ENCODE measurements at places on chromosomes 5 and 9. TPM values are rescaled to one million over a fixed set of nuclear protein-coding genes. Genes with fewer than 3 reads are reported as not detected.

DNA sequence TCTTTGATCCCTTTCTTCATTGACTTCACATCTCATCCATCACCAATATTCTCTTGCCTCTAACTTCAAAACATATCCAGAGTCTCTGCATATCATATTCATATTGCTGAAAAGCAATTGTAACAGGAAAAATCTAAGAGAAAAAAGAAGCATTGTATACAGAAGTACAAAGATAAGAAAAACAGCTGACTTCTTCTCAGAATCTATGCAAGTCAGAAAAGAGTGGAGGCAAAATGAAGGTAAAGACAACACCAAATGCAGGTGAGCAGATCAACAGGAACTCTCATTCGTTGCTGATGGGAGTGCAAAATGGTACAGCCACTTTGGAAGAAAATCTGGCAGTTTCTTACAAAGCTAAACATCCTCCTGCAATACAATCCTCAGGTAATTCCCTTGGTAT, 155.6 kb downstream of the PHF2 start:
- no peak for DNase-seq

ZNF454 gene
- total RNA-seq: 5.6 TPM

ANXA2R gene
- 4.0 TPM for total RNA-seq

GRCh38 chr5:127136908-127137307, 63.6 kb upstream of the C5orf63 start:
- no peak for DNase-seq

MAN1B1 gene
- total RNA-seq: 70.9 TPM

DNA sequence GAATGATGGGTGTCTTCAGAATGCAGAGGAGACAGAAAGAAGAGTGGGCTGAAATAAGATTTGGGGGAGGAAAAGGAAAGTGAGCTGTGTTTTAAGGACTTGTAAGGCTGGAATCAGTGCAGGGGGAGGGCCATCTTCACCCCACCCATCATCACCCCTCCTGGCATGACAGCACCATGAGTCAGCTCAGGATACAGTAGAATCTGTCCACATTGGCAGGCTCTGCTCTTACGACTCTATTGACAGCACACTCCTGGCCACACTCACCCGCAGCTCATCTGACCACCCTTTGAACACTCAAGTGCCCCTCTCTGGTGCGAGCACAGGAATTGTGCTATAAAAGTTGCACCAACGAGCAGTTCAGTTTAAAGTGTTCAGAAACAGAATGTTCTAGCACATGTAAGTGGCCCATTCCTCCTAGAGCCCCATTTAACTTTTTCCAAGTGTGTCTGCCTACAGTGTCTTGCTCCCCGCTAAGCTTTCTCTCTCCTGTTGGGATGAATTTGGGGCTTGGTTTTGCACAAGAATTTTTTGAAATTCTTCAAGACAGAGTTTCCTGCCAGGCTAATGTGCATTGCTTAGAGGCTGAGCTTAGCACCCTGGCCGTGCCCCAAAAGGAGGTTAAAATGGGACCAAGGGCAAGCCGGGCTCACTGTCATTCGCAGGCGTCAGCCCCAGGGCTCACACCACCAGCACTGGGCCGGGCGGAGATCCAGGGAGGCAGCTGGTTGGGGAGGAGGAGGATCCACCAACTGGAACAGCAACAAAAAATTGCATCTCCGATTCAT, 12.0 kb downstream of the ADRA1B start:
- DNase-seq: peak; percentile 90

DNA sequence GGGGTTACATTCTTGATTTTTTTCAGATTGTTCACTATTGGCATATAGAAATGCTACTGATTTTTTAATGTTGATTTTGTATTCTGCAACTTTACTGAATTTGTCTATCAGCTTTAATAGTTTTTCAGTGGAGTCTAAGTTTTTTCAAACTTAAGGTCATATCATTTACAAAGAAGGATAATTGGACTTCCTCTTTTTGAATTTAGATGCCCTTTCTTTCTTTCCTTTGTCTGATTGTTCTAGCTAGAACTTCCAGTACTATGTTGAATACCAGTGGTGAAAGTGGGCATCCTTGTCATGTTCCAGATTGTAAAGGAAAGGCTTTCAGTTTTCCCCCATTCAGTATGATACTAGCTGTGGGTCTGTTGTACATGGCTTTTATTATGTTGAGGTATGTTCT, 49.3 kb downstream of the SREK1 start:
- DNase-seq: no peak

- no peak for DNase-seq
These were observed 29.5 kb downstream of the GNAQ start for GRCh38 chr9:78001946-78002731.

CCDC180 gene
- total RNA-seq: 14.3 TPM

RASGRF2 gene
- total RNA-seq: 12.0 TPM

- DNase-seq: no peak
These were observed 162.9 kb upstream of the ACOT12 start for GRCh38 chr5:81556809-81557208.

DNA sequence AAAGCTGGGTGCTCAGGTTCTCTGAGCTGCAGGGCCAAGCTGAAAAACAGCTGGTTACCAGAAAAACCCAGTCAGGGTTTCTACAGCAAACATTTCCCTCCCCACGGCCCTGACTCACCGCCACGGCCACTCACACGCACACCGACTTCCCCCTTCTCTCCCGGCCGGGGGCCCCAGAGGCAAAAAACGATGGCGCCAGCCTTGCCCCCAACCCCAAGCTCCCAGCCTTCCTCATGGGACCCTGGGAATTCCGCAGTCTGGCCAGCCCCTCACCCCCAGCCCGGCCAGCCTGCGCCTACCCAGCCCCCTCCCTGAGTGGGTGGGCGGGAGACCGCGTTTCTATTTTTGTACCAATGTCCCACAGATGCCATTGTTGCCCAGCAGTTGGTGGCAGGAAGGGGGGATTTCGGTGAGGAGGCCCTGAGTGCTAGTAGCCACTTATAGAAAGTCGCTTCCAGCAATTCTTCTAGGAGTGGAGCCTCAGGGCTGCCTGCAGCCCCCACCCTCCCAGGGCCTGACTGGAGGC, 18.4 kb downstream of the ENG start:
- DNase-seq: peak; percentile 67

DNA sequence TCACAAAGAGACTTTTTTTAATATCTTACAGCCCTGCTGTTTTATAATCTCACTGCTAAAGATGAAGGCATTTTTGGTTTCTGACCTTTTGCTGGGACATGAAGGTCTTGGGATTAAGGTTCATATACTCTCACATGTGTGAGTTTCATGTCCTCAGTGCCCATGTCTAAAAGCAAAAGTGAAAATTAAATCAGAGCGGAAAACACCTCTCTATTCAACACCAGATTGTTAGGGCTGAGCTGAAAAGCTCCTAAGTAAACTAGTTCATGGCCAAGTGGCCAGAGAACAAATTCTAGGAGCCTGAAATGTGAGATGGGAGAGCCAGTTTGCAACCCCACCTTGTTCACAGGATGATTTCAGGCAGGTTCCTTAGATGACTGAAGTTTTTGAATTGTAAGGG, 110.9 kb downstream of the GRIA1 start:
- peak; percentile 20 for DNase-seq

DNA sequence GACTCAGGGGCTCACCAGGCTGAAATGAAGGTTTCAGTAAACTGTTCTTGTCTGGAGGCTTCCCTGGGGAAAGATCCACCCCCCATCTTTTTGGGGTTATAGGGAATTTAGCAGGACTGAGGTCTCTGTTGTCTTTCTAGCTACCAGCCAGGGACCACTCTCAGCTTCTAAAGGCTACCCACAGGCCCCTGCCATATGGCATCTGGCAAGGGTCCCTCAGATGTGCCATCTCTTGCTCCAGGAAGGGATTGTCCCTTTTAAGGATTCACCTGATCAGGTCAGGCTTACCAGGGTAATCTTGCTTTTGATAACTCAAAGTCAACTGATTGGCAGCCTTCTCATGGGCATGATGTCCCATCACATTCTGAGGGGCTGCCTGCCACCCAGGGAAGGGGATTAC, 65.0 kb downstream of the NSUN2 start:
- DNase-seq: no peak

DNA sequence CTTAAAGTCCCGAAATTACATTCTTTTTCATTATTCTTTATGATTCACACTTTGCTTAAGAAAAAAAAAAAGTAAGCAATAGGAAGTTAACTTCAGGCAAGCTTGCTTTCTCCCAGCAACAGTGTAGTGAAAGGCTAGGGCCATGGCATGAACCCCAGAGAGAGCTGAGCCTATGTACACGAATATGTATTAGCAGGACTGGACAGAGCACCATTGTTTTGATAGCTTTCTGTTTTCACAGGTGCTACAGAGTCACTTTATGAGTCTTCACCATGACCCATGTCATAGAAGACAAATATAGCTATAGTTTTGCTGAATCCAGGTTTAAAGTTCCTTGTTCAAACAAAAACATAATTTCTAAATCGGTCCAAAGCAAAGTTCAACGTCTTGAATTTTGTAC, 199.2 kb downstream of the ADAMTSL1 start:
- no peak for DNase-seq

GRCh38 chr5:103886826-103887225, 324.2 kb upstream of the NUDT12 start:
- DNase-seq: no peak

FOXD4L6 gene
- 0.20 TPM for total RNA-seq

DNA sequence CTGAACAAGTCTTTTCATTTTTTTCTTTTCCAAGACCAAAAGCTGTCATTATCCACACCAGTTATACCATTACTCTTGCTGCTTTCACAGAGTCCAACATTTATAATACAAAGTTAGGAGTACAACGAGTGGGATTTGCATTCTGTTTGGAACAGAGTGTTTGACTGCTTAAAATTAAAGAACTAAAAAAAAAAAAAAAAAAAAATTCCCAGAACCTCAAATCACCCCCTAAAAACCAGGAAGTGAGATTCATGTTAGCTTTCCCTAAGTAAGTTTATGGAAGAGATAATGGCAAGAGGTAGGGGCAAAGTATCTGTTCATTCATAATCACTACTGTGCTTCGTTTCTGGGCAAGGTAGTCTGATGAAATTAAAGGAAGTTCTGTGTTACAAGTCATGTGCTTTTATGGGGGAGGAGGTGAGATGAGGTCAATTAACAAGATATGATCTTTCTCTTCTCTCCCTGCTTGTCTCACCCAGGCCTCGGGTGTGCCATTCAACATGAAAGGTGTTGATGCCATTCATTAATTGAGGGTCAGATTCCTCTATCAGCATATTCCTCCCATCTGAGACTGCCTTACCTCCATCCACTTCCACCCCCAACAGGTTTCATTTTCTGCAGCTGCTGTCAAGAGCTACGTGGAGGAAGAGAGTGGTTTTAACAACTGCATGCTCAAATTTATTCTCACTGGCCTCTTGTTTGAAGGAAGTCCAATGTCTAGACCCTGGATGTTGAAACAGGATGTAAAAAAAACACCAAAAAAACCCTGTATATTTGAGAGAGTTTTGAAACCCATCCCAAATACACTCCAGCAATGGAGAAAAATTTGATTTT, 58.1 kb downstream of the MARCHF3 start:
- peak; percentile 24 for DNase-seq

KCNN2 gene
- total RNA-seq: 2.0 TPM

- DNase-seq: no peak
These were observed 10.4 kb upstream of the DEPDC1B start for GRCh38 chr5:60710362-60710761.

- DNase-seq: peak; percentile 38
These were observed 44.8 kb downstream of the VCAN start for GRCh38 chr5:83516377-83516776.

CRHBP gene
- total RNA-seq: 0.58 TPM

GRCh38 chr5:60101573-60101972, 208.0 kb upstream of the PDE4D start:
- no peak for DNase-seq

- DNase-seq: no peak
These were observed 33.0 kb upstream of the HOMER1 start for GRCh38 chr5:79546782-79547428.

DNA sequence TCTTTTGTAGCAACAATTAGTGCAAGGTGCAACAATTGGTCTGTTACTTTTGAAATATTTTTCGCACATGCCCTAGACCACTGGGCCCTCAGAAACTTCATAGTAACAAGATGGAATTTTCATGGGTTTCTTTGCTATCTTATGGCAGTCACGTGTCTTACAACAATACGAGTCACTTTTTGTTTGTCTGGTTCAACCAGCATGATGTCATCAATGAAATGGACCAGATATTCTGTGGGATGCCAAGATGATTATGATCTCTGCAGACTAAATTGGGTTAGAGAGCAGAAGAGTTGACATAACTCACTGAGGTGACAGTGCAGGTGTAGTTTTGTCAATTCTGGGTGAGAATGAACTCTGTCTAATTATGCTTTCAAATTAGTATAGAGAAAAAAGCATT, 239.6 kb upstream of the RIOK2 start:
- no peak for DNase-seq

- DNase-seq: no peak
These were observed 214.0 kb downstream of the ENC1 start for GRCh38 chr5:74426506-74426905.

DNA sequence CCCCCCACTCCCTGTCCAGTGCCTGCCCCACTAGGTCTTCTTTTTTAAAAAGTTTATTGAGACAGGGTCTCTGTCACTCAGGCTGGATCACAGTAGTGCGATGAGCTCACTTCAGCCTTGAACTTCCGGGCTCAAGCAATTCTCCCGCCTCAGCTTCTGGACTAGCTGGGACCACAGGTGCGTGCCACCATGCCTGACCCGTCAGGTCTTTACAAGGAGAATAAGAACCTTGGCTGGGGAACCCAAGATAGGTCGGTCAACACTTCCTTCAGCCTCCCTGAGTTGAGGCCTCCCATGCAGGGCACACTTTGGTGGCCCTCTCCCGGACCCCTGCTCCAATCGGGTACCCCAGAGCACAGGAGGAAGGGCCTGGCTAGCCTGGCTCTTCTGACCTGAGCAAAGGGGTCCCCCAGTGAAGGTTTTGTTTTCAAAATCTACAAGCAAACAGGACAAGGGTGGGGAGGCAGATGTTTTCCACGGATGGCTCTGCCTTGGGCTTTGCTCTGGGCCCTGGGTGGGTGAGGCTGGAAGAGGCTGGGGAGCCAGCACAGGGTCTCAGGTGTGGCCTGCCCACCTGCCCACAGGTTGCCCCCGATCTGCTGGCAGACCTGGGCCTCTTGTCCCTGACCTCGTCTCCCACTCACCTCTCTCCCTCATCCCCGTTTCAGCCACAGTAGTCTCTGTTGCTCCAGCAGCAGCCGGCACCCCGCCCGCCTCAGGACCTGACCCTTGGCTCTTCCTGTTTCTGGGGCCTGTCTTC, 108.7 kb upstream of the PHYKPL start:
- no peak for DNase-seq

OR1Q1 gene
- not detected for total RNA-seq
